ENCODE measurements at places on chromosomes 3 and 15.

DNA sequence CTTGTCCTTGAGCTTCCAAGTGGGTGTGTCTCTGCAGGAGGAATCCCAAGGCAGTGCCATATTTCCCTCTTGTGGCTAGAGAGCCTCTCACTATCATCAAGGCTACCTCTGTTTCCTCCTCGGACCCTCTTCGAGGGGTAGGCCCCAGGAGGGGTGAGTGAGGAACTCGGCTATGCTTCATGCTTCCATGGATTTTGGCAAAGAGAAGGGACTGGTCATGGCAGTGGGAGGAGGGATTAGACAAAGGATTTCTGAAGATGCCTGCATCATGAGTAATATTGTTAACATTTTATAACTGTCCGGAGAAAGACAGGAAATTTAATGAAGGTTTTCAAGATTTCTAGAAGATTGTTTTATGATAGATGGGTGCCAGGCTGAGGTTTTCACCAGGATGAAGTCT is 241.5 kb downstream of the CLSTN2 start:
- no peak for DNase-seq

GRCh38 chr3:42051384-42052131 is 39.6 kb upstream of the TRAK1 start:
- no peak for DNase-seq

GRCh38 chr3:148532326-148532725 is 165.4 kb upstream of the AGTR1 start:
- no peak for DNase-seq

DNA sequence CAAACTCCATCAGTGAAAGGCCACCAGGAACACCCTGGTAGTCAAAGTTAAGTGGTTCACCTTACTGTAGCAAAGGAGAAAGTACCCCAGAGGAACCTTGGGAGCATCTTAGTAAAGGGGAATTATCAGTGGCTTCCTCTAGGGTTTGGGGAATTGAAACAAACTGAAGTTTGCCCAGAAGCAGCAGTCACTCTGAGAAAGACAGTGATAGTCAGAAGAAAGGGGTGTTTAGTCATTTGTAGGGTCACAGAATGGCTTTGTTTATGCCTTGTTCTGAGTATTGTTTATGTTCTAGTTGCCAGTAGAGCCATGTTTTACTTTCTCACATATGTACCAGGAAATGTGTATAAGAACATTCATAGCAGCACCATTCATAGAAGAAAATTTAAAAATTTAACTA is 93.8 kb downstream of the FHIT start:
- no peak for DNase-seq

GRCh38 chr3:189726277-189726676 is 95.1 kb downstream of the TP63 start:
- no peak for DNase-seq

- no peak for DNase-seq
Measured at GRCh38 chr3:184635126-184635525, 73.5 kb downstream of the EPHB3 start.

- no peak for DNase-seq
Measured at GRCh38 chr3:150978566-150979148, 6.1 kb upstream of the CLRN1 start.

DNA sequence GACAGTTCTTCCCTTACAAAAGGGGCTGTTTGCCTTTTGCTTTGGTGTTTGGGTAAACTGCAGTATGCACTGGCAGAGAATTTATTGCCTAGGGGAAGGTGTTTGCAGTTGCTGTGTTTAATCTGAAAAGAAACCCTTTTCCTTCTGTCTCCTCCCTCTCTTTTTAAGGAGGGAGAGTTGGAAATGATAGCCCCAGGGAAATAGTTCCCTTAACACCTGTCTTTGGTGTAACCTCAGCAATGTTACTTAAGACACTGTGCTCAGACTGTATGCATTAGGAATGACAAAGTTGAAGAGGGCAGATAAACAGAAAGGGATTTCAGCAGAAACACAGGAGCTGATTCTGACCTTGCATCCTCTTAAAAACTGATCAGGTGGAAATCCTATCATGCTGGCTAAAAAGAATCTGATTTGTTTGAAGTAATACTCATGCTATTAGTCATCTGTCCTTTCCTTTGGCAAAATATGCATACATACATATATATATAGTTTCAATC is 125.4 kb downstream of the TP63 start:
- DNase-seq = no peak

DNA sequence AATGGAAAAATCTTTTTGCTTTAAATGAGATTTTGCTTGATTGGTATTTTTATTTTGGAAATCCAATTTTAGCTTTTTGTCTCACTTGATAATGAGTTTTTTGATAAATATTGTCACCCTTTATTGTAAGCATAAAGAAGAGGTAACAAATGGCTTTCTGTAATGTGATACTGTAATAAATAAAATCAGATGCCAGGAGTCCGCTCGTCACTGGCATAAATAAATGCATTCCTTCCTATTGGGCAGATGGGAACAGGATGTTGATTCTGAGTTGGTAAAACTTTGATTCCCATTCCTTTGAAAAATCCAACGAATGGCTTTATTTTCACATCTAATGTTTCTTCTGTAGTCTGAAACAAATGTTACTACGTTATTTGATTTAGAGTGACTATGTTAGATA is 59.9 kb downstream of the CACNA2D3 start:
- DNase-seq = no peak

GRCh38 chr15:64524778-64525177 is 64.4 kb downstream of the ZNF609 start:
- DNase-seq = no peak

DNA sequence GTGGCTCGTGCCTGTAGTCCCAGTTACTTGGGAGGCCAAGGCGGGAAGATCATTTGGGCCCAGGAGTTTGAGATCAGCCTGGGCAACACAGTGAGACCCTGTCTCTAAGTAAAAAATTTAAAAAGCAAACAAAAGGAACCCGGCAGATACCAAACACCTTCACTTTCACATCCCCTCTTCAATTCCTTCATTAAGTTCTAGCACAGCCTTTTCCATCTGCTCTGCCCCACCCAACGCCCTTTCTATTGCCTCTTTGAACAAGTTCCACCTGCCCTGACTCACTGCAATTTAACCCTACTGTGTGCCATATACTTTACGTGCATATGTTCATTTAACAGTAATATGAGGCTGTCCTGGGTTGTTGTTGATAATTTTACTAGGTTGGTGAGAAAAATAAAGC is 12.4 kb upstream of the SPG11 start:
- no peak for DNase-seq

DNA sequence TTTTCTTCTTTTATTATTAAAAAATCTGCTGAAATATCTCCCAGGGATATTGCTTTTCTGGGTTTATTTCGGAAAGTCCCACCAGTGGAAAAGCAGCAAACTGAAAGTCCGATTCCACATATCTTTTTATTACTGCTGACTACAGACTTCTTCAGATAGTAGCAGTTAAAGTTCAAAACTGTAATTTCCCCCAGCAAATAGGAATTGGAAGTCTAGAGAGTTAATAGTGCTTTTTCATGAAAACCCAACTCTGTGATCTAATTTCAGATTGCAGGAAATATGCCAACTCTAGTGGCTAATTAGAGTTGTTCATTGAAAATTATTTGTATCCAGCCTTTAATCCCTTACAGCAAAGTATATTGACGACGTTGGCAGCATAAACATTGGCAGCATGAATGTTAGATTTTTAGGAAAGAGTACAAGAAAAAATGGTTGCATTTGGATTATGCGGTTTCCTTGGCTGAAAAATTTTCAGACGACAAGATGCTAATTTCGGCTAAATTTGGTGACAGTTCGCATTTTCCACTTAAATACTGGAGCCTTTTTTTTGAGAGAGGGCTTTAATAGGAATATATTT is 472.9 kb upstream of the CBLB start:
- no peak for DNase-seq

DNA sequence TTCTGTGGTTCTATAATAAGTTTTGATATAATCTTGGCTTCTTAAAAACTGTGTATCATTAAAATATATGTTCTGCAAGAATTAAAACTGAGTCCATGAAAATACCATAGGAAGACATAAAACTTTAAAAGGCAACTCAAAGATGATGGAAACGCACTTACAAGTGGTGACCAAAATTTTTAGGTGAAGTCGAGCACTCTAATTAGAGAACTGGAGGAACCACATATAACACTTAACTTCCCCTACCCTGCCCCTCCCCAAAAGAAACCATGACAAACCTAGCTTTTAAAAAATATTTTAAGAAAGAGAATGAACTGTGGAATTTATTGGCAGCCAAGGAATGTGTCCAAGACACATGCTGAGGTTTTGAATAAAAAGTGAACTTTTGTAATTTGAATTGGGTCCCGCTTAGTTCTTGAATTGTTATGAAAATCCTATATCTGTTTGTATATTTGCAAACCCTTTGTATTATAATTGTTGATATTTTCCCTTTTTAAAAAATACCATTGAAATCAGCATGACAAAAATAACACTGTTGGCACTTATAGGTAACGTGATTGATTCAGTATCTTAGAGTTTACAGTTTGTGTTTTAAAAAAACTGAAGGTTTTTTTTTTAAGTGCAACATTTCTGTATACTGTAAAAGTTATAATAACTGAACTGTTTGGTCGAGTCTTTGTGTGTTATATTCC is 7.7 kb downstream of the NR2F2 start:
- DNase-seq = no peak

DNA sequence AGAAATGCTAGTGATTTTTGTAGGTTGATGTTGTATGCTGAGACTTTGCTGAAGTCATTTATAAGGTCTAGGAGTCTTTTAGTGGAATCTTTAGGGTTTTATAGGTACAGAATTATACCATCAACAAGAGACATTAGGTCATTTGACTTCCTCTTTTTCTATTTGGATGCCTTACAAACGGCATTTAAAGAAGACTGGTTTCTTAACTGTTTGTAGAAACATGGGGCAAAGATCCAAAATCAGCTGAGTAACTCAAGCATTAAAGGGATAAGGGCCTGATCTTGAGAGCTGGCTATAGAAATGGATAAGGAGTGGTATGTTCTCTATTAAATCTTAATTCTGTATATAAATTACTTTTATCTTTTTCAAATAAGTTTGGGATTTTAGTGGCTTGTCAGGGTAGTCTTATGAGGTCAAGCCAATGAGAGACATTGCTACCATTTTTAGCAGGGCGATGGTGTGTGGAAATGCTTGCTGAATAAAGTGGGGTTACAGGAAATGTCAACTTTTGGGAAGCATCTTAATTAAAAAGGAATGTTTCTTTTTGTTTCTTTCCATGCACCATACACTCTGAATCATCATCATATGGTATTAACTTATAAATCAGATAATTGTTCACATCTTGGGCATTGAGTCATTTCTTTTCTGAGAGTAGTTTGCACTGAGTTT is 197.7 kb upstream of the GBE1 start:
- DNase-seq = no peak

GRCh38 chr3:150114873-150115540 is 144.3 kb upstream of the PFN2 start:
- DNase-seq = no peak

DNA sequence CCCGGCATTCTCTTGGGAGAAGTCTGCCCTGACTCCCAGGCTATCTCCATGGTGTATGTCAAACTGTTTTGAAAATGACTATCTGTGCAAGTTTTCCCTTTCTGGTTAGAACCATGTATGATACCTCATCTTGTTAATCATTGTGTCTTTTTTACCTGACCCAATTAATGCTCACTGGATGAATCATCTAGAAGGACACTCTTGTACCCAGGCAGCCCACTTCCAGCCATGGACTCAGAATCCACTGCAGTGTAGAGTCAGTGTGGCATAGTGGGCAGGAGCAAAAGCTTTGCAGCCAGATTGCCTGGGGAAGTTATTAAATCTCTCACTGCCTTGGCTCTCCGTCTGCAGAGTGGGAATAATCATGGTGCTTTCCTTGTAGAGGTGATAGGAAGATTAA is 1.2 kb downstream of the FAM3D start:
- no peak for DNase-seq

GRCh38 chr3:153590051-153590450 is 428.0 kb downstream of the RAP2B start:
- DNase-seq = no peak

DNA sequence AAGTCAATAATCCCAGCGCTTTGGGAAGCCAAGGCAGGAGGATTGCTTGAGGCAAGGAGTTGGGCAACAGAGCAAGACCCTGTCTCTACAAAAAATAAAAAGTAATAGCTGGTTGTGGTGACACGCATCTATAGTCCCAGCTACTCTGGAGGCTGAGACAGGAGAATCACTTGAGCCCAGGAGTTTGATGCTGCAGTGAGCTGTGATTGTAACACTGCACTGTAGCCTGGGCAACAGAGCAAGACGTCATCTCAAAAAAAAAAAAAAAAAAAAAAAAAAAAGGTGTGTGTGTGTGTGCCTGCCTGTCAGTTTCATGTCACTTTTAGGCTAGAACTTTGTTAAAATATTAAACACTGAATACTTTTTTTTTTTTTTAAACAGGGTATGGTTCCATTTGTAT is 28.4 kb downstream of the DNAJC19 start:
- no peak for DNase-seq

- DNase-seq = no peak
Measured at GRCh38 chr15:84659904-84660781, 2.1 kb upstream of the NMB start.

DNA sequence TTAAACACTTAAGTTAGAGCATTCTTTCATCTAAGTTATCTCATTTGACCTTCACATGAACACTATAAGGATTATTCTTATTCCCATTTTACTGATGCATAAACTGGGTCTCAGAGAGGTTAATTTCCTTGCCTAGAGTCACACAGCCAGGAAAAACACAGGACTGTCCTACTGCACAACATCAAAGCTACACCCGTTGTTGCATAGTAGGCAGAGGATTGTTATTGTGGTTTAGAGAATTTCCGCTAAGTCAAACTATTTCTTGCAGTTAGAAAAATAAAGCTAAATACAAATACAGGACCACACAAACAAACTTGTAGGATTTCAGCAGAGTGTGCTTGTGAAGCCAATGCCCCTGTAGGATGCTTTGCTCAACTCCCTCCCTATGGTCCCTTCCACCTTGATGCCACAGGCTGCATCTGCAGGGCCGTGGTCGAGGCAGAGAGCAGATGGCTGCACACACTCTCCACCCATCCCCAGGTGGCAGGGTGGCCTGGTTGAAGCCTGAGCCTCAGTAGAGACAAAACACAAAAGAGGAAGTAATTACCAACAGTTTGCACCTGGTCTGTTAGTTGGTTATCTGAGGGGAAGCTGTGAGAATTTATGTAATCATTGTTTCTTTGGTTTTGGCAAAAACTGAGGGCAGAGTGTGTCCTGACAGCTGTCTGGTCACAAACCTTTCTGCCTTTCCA is 41.1 kb upstream of the SKOR1 start:
- DNase-seq = no peak

DNA sequence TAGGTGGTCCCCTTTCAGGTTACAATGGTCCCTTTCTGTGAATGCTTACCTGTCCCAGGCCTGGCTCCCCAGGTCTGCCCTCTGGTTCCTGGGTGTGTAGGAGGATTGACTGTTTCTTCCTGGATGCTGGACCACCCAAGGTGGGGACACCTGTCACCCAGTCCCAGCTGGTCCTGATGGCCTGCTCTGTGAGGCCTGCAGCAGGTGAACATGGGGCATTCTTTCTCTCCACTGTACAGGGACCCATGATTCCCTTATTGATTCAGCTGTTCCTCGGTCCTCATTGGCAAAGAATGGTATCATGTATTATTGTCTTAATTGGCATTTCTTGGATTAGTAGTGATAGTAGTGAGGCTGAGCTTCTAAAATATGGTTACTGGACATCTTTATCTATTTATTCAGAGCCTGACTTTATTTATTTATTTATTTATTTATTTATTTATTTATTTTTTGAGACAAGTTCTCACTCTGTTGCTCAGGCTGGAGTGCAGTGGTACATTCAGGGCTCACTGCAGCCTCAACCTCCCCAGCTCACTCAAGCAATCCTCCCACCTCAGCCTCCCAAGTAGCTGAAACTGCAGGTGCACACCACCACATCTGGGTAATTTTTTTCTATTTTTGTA is 8.8 kb upstream of the DNAJA4 start:
- DNase-seq = no peak

GRCh38 chr15:90003736-90004135 is 2.6 kb downstream of the ZNF710 start:
- no peak for DNase-seq
